CD14-positive monocyte (primary cell): ENCODE measurements at places on chromosomes 13 and 19. TPM values are rescaled to one million over a fixed set of nuclear protein-coding genes. Genes with fewer than 3 reads are reported as not detected.
A peak's percentile ranks its signal among the peaks of the same experiment; 100 is the strongest.

DNA sequence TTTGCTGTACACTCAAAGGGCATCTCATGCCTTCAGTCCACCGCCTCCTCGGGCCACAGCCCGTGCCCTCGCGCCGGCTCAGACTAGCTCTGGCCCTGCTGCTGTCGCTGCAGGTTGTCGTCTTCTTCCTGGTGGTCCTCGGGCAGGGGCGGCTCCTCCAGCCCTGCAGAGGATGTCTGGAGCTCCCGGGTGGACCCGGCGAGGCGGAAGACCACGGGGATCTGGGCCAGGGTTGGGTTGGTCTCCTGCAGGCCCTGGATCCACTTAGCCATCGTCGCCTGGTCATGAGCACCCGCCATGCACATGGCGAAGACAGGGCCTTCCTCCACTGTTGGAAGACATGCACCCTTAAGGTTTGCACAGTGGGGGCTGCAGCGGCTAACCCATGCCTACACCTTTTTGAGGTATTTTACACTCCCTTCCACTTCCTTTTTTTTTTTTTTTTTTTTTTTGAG is 489 bp upstream of the ZNF653 start:
- H3K27me3 ChIP-seq, result no peaks in the 10 kb centered on the region
- H3K27ac ChIP-seq, result peak overlapping the region; percentile 90
- H3K4me1 ChIP-seq, result peaks cover 22% of the 10 kb centered on the region
- peaks cover 2% of the 10 kb centered on the region for H3K36me3 ChIP-seq

- peaks cover 52% of the 10 kb centered on the region for H3K4me1 ChIP-seq
- H3K27ac ChIP-seq, result no peak overlapping the region
- H3K27me3 ChIP-seq, result peaks cover 41% of the 10 kb centered on the region
- no peaks in the 10 kb centered on the region for H3K36me3 ChIP-seq
- DNase-seq, result peak; percentile 57
These were observed 1.8 kb upstream of the SPRY2 start for GRCh38 chr13:80342471-80343371.

GRCh38 chr13:113787694-113788093 is 28.7 kb downstream of the TMEM255B start:
- no peaks in the 10 kb centered on the region for H3K36me3 ChIP-seq
- H3K4me3 ChIP-seq, result no peak overlapping the region
- H3K4me1 ChIP-seq, result no peaks in the 10 kb centered on the region
- no peak overlapping the region for H3K27ac ChIP-seq
- H3K27me3 ChIP-seq, result no peaks in the 10 kb centered on the region

GRCh38 chr13:44936246-44936645 is 53.0 kb downstream of the NUFIP1 start:
- DNase-seq, result no peak
- no peaks in the 10 kb centered on the region for H3K36me3 ChIP-seq
- H3K4me3 ChIP-seq, result no peak overlapping the region
- H3K27me3 ChIP-seq, result no peaks in the 10 kb centered on the region
- H3K4me1 ChIP-seq, result no peaks in the 10 kb centered on the region
- H3K27ac ChIP-seq, result no peak overlapping the region

GRCh38 chr19:10321874-10322835 is 6.3 kb upstream of the FDX2 start:
- H3K4me3 ChIP-seq, result no peak overlapping the region
- H3K27me3 ChIP-seq, result no peaks in the 10 kb centered on the region
- peaks cover 97% of the 10 kb centered on the region for H3K36me3 ChIP-seq
- no peak for DNase-seq

- H3K4me3 ChIP-seq, result no peak overlapping the region
- no peaks in the 10 kb centered on the region for H3K27me3 ChIP-seq
- H3K27ac ChIP-seq, result no peak overlapping the region
These were observed 31.1 kb downstream of the NFIC start for GRCh38 chr19:3397266-3398022.

DNA sequence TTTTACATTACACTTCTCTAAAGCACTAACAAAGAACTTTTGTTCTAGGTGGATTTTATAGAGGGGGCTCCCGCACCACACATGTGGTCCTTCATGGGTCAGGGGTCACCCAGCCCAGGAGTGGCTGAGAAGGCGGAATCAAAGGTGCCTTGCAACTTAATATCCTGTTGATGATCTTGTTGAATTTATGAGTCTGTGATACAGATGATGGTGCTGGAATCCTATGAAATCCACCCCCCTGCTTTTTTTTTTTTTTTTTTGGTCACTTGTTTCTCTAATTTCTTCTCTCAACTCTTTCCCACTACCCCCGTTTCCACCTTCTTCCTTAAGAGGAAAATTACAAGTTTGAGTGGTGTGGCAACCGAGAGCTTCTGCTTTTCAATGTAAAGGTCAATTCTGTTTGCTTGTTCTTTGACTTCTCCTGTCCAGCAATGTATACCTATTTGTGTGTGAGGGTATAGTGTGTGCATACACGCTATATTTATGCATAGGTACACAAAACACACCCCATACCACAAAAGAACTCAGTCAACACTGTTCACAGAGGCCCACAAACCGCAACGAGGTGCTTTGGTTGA is 4.2 kb upstream of the ZIC2 start:
- H3K27ac ChIP-seq, result no peak overlapping the region
- peak; percentile 25 for DNase-seq
- peaks cover 47% of the 10 kb centered on the region for H3K4me1 ChIP-seq
- no peaks in the 10 kb centered on the region for H3K36me3 ChIP-seq
- H3K4me3 ChIP-seq, result no peak overlapping the region

DNA sequence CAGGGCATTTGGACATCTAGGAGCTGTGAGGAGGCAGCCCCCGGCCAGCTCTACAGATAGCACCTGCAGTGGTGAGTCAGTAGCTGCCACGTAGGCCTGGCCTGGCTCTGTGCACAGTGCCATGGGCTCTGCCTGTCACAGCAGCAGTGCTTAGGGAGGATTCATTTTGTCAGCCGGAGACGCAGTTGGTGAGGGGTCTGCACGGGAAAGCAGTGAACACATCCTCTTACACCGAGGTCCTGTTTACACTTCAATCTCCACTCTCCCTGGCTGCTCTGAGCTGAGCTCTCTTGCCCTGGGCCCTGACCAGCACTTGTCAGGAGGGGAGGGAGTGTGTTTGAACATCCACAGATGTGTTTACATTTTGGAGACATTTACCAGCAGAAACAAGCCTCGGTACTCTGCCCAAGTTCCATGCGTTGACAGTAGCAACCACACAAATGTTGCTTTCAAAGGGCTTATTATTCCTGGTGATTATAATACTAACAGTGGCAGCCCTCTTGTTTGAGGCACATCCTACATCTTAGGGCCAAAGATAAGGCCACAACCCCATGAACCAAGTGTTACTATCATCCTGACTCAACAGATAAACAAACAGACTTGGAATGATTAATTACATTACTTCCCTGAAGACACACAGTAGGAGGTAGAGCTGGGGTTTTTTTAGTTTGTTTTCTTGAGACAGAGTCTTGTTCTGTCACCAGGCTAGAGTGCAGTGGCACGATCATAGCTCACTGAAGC is 148.9 kb downstream of the USP12 start:
- no peak for DNase-seq
- no peaks in the 10 kb centered on the region for H3K4me1 ChIP-seq
- H3K27ac ChIP-seq, result no peak overlapping the region
- no peaks in the 10 kb centered on the region for H3K36me3 ChIP-seq

- H3K36me3 ChIP-seq, result peaks cover 47% of the 10 kb centered on the region
- H3K4me3 ChIP-seq, result no peak overlapping the region
- H3K4me1 ChIP-seq, result peaks cover 37% of the 10 kb centered on the region
- peak overlapping the region; percentile 83 for H3K27ac ChIP-seq
- DNase-seq, result peak; percentile 88
- no peaks in the 10 kb centered on the region for H3K27me3 ChIP-seq
These were observed 81.3 kb upstream of the FRY start for GRCh38 chr13:31950111-31950815.

DNA sequence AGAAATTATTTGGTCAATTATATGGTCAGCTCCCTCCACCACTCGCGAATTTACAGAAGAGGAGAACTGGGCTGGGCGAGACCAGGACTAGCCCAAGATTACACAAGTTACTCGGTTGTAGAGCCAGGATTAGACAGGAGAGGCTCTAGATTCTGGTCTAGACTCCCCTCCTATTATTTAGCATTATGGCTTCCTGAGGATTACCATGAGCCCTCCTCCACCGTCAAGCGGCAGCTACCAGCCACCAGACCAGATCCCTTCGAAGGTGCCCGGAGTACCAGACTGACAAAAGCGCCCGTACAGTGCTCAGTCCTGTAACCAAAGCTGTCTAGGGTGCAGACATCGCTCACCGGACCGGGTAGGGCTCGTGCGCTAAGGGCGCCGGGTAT is 497 bp upstream of the MLNR start:
- no peaks in the 10 kb centered on the region for H3K36me3 ChIP-seq
- no peak for DNase-seq
- H3K27ac ChIP-seq, result no peak overlapping the region
- peak overlapping the region; percentile 29 for H3K4me3 ChIP-seq
- H3K4me1 ChIP-seq, result peaks cover 43% of the 10 kb centered on the region

- no peak overlapping the region for H3K27ac ChIP-seq
- no peak overlapping the region for H3K4me3 ChIP-seq
- no peak for DNase-seq
- no peaks in the 10 kb centered on the region for H3K36me3 ChIP-seq
These were observed 13.0 kb upstream of the SPC24 start for GRCh38 chr19:11168568-11168967.

DNA sequence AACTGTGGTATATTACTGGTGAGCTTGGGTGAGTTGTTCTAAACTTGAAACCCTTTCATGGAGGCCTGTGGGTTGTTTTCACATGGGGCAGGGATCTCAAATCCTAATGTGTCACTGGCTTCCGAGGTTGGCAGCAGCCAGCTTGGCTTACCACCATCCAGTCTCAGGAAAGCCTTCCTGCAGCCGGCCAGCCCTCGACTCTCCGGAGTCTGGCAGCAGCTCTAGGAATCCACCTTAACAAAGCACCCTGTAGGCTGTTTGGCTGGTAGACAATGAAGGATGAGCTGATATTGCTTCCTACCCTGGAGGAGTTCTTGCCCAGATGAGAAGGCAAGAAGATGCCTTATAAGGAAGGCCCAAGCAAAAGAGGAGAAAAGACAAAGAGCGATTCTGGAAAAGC is 188.3 kb downstream of the KLF12 start:
- H3K36me3 ChIP-seq, result no peaks in the 10 kb centered on the region
- H3K27ac ChIP-seq, result no peak overlapping the region
- no peak for DNase-seq

DNA sequence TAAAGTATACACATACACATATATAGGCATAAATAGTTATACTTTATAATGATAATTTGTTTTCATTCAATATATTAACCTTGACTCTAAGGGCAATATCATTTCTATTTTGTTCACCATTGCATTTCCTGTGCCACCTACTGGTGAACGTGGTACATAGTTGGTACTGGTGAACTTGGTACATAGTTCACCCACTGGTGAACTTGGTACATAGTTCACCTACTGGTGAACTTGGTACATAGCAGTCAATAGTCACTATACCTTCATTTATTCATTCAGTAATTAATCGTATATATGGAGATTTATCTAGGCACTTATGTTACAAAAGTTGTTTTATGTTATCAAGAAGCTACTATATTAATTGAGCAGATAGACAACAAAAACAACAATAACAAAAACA is 172.6 kb upstream of the ATXN8OS start:
- H3K4me3 ChIP-seq, result no peak overlapping the region
- H3K36me3 ChIP-seq, result no peaks in the 10 kb centered on the region
- no peak for DNase-seq
- H3K4me1 ChIP-seq, result no peaks in the 10 kb centered on the region

GRCh38 chr13:94123557-94123956 is 355.9 kb downstream of the DCT start:
- H3K27ac ChIP-seq, result no peak overlapping the region
- no peaks in the 10 kb centered on the region for H3K4me1 ChIP-seq
- H3K36me3 ChIP-seq, result no peaks in the 10 kb centered on the region
- no peak for DNase-seq
- no peaks in the 10 kb centered on the region for H3K27me3 ChIP-seq

- no peak overlapping the region for H3K4me3 ChIP-seq
- H3K36me3 ChIP-seq, result no peaks in the 10 kb centered on the region
- no peak for DNase-seq
- H3K27ac ChIP-seq, result no peak overlapping the region
- no peaks in the 10 kb centered on the region for H3K4me1 ChIP-seq
- no peaks in the 10 kb centered on the region for H3K27me3 ChIP-seq
These were observed 181.8 kb downstream of the KATNAL1 start for GRCh38 chr13:30125422-30126073.

Gene RASGRP4
- 30.2 TPM for polyA plus RNA-seq

Gene ZNF541
- not detected for polyA plus RNA-seq

Gene C19orf44
- not detected for polyA plus RNA-seq

Gene ZFP28
- 0.33 and 1.1 TPM in 2 replicates for polyA plus RNA-seq

Gene MYH14
- not detected for polyA plus RNA-seq

Gene ZNF208
- polyA plus RNA-seq, result not detected in 2 replicates

Gene ACP7
- not detected in 2 replicates for polyA plus RNA-seq

Gene BCAM
- polyA plus RNA-seq, result not detected

Gene ZFP36
- polyA plus RNA-seq, result 632 TPM

Gene RETN
- polyA plus RNA-seq, result 60.0 TPM
